ENCODE measurements at places on chromosomes 2 and 18.

DNA sequence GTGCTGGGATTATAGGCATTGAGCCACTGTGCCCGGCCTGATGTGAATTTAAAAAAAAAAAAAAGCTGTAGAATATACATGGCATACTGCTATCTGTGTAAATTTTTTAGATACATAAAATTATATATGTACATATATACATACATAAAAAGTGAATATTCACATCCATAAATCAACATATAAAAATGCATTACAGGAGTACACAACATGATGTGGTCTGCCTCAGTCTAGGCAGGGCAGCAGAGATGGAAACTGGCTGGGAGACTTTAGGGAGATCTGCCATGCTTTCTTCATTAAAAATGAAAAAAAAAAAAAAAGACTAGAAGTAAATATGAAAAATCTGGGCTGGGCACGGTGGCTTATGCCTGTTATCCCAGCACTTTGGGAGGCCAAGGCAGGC, 24.3 kb downstream of the MGAT4A start:
- DNase-seq = no peak

GRCh38 chr18:6751222-6751621, 21.7 kb downstream of the ARHGAP28 start:
- DNase-seq = no peak

DNA sequence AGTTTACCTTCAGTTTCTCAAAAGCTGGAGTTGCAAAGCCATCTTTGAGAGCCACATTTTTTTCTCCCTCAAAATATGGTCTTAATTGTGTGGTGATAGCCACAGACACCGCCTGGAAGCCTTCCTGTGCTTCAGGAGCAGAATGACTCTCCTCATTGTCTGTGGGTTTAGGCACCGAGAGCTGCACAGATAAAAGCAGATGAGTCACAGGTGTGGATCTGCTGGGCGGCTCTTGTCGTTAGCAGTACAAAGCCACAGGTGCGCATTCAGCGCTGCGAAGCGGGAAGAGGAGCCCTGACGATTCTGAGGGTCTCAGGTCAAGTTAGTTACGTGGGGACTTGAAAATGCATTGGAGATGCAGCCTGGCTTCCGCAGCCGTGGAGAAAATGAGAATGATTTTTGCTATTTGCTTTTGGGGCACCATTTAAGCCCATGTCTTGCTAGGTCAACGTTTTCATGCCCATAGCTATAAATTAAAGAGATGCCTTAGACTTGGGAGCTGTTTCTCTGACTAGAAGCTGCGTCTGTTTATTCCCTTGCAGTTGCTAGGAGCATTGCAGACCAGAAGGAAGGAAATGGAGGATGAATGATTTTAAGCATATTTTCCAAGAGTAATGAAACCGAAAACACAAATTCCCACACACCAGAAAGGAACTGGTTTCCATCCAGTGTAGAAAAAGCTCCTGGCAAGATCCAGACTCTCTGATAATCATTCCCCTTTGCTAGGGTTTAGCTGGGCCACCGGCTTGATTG, 51.5 kb downstream of the KLHL29 start:
- DNase-seq = no peak

- no peak for DNase-seq
Observed at GRCh38 chr2:200845194-200845593, 19.3 kb downstream of the CLK1 start.

DNA sequence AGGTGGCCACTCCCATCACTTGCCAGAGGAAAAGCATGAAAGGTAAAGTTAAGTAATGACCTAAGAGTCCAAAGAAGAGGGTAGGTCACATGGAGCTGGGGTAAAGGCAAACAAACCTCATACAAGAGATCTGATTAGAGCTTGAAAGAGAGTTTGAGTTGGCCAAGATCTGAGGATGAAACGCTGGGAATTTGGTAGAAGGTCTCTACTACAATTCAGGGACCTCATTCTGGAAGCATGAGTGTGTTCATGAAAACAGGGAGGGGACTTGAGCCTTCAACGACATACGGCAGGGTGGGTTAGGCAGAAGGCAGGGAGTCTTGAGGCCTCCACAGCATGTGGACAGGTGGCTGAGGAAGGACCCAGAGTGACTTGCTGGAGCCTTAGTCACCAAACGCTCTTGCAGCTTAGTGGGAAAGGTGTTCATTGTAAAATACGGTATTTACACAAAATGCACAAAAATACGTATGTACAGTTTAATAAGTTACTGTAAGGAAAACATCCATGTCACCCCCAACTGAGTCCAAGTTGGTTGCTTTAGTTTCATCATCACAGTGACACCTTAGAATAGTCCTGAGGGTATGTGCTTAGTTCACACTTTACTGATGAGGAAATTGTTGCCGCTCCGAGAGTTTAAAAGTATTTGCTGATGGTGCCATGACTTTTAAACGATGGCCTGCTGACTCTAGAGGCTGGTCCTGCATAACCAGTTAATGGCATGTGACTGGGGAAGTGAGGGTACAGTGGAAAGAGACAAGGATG, 5.0 kb upstream of the FARP2 start:
- DNase-seq = no peak

DNA sequence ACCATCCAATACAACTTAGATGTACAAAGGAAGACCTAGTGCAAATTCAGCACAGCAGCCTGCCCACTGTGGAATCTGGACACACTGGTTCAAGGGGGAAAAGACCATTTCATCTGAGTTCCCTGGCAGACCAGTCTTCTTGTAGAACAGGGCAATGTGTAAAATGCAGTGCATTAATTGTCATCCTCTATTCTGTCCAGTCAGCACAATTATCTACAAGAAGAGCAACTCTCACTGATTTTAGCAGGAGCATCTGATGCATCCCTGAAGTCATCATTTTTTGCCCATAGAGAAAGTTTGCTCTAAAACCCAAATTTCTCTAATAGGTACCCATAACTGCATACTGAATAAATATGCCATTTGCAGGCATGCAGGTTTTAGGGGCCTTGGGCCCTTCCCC, 81.8 kb upstream of the LYPD1 start:
- DNase-seq = no peak
